Suppressor macrophage (primary cell): ENCODE measurements at places on chromosomes 12 and 14.

DNA sequence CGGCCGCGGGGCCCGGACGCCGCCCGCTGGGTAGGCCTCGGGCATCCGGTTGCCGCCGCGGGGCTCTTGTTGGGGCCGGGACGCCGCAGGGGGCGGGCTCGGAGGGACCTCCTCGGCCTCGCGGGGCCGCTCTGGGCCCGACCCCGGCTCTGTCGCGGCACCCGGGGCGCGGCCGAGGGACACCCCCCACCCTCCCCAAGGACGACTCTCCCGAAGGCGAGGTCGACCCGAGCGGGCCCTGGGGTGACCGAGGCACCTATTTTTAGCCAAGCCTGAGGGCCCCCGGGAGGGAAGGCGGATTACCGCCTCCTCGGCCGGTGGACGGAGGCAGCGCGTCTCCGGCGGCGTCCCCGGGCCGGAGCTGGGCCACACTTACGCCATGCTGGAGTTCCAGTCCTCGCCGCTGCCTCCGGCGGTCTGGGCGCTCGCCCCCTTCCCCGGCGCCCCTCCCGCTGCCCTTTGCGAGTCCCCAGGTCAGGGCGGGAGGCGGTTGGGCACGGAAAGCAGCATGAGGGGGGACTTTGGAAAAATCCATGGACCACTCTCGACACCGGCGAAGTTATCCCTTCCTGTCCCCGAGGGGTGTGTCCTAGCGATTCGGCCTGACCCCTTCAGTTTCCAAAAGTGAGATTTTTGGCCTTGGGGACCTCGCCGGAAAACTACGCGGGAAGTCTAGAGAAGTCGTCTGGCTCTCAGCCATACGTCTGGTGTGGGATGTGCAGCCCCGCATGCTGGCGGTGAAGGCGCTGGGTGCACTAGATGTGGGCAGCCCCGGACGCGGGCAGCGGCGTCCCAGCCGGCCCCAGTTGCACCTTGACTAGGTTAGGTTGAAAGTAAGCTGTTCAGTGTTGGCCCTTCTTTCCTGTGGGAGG, 699 bp downstream of the KTN1 start:
- peak; percentile 42 for DNase-seq

DNA sequence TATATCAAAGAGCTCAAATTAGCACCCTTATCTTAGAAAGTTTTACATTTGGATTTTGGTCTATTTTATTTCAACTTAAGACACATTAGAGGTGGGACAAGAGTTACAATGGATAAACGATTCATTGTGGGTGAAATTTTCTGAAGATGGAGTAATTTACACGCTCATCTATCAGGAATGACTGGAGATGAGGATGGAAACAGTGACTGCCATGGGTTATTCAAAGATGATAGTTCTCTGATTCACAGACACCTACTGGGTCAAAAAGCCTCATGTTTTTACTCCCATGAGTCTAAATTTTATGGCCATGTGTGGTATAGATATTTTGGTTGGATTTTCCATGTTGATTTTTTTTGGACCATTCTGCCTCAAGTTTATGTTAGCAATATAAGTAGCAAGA, 22.1 kb downstream of the SAMD4A start:
- no peak for DNase-seq

DNA sequence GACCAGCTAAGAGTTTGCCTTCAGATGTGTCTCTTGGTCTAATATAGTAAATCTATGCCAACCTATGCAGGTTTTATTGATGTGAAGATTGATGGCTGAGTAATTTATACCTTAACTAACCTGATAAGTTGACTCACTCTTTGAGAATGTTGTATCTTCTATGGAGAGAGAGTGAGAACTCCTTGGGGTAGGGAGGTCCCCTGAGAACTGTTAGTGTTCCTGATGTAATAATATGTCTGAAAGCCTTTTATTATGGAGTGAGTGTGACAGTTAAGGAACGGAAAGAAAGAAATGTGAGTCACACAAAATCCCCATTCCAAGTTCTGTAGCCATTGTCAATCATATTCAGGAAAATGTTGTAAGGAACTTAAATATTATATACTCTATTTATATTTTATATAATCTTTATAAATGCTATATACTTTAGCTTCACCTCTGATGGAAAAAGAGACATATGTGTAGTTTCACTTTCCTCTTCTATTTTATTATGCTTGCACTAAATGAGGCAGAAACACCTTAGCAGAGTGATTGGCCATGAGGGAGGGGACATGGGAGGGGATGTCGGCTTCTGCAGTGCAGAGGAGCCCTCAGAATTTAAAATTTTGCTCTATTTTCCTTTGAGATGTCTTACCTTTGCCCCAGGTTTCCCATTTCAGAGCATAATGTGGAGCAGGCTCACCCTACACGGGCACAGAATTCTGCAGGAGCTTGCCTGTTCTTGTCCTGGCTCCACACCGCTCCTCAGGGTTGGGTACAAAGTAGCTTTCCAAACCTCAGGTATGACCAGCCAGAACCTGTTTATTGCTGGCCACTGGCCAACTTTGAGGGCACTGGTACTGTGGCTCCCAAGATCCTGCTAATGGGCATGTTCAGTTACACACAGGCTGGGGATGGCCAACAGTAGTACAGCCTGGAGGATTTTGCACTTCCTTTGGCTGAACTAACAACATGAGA, 57.7 kb downstream of the ARF6 start:
- DNase-seq: no peak

GRCh38 chr12:66662729-66663128, 16.1 kb downstream of the GRIP1 start:
- DNase-seq: no peak

DNA sequence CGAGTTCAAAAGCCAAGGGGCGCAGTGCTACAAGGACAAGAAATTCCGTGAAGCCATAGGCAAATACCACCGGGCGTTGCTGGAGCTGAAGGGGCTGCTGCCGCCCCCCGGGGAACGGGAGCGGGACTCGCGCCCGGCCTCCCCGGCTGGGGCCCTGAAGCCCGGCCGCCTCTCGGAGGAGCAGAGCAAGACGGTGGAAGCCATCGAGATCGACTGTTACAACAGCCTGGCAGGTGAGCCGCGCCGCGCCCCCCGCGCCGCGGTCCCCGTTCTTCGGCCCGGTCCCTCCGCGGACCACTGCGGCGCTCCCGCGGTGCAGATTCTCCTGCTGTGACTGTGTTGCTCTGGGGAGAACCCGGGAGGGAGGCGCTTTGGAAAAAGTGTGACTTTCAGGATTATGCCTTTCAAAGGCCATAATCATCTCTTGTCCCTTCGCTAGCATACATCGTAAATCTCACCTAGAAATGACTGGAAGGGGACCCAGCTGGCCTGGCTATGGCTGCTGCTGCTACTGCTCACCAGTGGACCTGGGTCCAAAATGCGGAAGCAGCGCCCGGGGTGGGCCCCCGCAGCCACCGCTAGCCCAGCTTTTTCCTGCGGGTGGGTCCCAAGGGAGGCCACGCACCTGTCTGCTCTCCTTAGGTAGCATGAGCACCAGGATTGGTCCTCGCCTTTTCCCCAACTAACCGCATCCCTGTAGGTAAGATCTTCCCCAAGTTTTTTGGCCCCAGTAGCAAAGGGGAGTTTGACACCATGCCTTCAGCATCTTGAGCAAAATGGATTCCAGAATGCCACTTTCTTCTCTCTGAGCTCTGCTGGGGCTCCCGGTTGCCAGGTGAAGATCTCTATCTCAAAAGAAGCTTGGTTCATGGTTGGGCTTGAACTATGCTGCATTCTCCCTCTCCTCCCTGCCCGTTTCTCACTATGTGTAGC, 853 bp downstream of the TTC9 start:
- DNase-seq: no peak
